Stimulated activated naive CD8-positive, alpha-beta T cell treated with anti-CD3 and anti-CD28 coated beads, Interleukin-15, Interleukin-2, amounts not matched to agents 100 U/mL and 50 U/mL, for 24 hours (primary cell): ENCODE measurements at places on chromosomes 16 and 17.

DNA sequence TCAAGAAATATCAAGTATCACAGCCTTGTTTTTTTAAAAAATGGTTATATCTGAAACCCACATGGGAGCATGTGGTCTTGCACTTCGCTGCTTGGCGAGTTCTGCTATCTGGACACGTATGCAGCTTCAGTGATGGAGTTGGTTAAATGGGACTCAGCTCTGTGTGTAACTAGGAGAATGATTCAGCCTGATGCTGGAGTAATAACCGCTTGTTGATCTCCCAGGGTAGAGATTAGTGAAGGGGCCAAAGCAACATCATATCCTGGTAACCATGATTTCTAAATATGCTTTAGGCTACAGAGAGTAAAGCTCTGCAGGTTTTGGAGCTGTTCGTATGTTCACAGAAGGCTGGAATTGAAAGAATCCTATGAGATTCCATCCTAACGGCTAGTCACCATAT is 63.2 kb downstream of the IQCK start:
- no peak for DNase-seq

- DNase-seq = no peak
These were observed 23.0 kb downstream of the BMERB1 start for GRCh38 chr16:15457400-15457799.

- no peak for DNase-seq
These were observed 95.7 kb downstream of the HS3ST3B1 start for GRCh38 chr17:14396547-14396946.

GRCh38 chr17:75124041-75124818 is 7.3 kb downstream of the NT5C start:
- peak; percentile 69 for DNase-seq

DNA sequence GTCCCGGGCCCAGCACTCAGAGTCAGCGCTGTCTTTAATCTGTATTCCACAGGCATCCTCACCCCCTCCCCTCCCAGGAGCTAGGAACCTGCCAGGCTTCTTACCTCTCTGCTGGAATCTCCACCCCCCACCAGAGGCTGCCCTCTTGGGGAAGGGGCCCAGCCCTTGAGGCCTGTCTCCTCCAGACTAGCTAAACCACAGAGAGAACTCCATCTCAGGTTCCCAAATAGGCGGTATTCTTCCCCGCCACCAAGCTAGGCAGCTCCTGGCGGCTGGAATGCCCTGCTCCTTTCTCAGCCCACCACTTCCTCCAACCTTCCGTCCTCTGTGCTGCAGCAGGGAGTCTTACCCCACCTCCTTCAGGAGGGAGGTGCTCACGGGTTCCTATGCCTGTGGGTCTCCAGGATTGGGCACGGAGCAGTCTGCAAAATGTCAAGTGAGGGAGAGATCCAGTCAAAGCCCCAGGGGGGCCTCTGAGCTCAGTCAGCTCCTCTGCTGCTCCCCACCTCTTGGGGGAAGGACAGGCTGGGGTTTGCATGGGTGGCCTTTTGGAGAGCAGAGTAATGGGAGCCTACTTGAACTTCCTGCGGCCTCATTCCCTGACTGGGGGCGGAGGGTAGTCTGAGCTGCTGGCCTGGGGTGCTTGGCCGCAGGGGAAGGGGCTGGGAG is 55.7 kb downstream of the SREBF1 start:
- no peak for DNase-seq

GRCh38 chr17:59712862-59713261 is 5.4 kb downstream of the VMP1 start:
- no peak for DNase-seq

DNA sequence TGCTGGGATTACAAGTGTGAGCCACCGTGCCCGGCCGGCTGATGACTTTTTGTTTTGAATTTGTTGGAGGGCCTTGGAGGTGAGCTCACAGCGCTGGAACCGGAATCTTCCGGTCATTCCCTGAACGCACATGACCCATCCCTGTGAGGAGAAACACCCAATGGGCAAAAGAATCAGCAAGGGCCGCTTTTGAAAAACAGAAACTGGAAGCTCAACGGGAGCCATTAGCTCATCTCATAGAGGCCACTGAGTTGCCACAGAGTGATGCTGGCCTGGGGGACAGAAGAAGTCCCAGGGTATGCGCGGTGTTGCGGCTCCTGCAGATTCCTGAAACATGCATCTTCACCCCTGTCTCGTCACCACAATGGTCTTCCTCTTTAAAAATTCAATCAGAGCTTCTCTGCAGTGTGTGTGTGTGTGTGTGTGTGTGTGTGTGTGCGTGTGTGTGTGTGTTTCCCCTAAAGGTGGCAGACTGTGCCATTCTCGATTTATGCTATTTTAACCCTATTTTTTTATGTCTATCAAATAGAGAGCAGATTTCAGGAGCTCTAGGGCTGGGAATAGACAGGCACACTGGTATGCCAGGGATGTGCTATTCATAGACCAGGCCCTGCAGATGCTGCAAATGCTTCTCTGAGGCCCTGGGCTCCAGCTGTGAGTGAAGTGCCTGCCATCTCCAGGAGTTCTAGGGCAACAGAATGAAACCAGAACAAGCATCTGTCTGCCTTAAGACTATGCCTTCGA is 68.3 kb downstream of the MARCHF10 start:
- no peak for DNase-seq

- DNase-seq = no peak
These were observed 61.1 kb downstream of the TAOK1 start for GRCh38 chr17:29451121-29451742.
